ENCODE measurements at places on chromosomes 5 and 9.

DNA sequence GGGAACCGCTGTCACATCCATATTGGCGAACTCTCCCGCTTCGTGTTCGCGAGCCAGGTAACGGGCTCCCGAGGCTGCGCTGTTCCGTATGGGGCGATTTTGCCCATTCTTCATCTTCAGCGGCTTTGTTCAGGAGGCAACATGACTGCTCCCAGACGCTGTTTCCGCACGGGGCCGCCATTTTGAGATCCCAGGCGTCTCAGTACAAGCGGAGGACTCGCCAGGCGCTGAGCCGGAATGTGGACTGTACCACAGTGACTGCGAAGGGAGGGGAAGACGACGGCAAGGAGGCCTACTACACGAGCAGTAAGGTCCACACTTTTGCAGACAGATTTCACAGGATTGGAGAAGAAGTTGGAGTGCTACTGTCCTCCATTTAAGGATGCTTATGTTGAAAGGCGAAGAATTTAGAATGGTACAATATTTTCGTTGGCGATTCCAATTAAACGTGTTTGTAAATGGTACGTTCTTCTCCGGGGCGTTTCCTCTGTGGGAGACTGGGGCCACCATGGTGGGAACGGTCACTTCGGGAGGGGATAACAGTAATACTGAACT is 41.6 kb upstream of the ZNF300 start:
- DNase-seq = no peak

DNA sequence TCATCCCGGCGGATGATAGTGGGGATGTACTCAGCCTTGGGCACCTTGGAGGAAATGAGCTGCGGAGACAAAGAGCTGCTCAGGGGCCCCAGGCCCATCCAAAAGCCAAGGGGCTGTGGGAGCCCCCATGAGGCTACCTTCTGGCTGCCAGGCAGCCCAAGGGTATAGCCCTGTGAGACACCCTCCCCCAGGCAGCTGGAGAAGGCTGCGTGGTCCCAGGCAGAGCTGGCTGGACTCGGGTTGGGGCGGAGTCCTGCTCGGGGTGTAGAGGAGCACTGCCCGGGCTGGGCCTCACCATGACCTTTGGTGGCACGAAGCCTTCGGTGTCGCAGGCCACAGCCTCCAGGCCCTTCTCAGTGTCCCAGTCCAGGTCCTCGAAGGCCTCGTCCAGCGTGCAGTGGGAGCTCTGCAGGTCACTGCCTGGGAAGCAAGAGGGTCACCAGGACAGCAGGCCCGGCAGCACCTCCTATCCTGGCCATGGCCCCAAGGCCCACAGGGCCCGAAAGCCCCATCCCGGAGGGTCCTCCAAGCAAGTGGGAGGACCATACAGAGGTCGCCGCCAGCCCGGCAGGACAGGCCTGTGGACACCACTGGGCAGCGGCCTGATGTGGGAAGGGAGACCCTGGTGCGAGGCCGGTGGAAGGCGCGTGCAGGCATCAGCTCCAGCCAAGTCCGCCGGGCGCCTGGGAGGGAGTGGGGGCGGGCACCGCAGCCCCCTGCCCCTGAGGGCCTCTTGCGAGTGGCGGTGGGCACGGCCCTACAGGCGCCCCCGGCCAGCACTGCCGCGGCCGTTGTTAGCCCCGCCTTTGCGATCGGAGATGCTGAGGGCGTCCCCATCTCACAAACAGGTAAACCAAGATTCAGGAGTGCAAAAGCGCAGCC is 6.1 kb downstream of the NSMF start:
- DNase-seq = no peak

GRCh38 chr5:90585337-90585986 is 26.9 kb downstream of the ADGRV1 start:
- DNase-seq = no peak

DNA sequence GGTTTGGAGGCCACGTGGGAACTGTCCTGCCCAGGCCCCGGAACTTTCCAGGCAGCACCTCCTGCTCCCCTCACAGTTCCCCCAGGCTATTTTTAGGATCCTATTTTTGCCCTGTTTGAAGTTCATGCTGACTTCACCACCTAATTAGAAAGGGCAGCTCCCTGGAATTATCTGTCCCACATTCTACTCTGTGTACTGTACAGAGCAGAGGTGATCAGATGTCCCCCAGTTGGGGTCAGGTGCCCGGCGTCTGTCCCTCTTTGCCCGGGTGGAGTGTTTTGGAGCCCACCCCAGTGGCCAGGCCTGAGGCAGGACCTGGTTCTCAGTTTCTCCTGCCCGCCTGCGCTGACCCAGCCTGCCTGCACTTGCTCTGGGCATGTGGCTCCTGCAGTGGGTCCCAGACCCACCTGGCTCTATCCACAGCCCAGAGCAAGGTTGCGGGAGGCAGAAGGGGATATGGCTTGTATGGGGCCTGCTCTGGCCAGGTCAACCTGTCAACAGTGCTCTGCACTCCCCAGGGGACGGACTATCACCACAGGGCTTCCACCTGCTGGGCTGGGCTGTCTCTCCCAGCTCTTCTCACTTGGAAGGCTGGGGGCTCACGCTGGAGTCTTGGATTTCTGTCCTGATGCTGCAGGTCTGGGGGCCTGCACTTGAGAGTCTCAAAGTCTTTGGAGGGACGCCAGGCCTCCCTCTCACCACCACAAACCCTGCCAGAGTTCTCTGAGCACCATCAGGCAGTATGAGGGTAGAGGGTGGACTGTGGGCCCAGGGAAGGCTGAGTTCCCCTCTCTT is 268.3 kb downstream of the GADD45G start:
- DNase-seq = no peak

DNA sequence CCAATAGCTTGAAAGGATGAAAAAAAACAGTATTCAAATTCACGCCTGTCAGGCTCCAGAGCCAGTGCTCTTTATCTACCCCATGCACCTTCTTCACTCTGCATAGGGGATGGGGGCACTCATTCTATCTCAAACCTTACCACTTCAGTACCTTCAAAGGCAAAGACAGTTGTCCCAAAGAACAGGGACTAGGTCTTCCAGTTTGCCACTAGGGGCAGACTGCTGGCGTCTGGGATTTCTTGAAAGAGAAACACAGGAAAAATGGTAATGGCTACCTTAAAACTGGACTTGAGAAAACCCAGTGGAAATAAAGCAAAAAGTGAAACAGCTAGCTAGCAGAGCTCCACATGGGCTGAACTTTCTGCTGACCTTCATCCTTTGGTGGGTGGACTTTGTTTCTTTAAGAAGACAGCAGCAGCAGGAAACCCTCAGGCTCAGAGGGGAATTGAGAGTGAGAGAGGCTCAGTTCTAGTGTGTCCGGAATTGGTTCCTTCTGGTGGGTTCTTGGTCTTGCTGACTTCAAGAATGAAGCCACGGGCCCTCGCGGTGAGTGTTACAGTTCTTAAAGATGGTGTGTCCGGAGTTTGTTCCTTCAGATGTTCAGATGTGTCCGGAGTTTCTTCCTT is 41.0 kb upstream of the SLC36A1 start:
- no peak for DNase-seq
